ENCODE measurements at places on chromosomes 4 and X.

DNA sequence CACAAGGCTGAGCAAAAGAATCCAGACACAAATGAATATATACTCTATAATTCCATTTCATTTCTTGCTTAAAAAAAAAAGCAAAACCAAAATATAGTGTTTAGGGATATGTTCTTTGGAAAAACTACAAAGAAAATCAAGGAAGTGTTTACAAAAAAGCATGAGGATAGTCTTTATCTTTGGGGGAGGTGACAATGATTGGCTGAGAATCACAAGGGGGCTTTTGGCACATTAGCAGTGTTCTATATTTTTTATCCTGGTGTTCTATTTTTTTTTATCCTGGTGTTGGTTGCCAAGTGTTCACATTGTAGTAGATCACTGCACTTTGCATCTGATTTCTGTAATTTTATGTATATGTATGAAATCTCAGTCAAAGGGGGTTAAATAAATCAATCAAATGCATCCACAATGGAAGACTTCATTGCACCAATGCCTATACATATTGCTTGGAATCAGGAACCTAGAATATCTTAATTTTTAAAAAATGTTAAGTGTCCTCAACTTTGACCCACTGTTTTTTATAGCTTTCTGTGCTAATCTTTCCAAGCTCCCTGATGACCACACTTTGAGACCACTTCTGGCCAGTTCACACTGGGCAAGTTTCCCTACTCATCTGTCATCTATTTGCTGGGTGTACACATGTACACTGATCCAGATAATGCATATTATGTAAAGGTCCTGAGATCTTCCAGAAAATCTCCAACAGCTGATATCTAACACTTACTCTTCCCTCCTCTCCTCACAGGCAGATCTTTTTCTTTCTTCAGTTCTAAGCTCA is 3.7 kb downstream of the TBC1D9 start:
- DNase-seq = no peak

DNA sequence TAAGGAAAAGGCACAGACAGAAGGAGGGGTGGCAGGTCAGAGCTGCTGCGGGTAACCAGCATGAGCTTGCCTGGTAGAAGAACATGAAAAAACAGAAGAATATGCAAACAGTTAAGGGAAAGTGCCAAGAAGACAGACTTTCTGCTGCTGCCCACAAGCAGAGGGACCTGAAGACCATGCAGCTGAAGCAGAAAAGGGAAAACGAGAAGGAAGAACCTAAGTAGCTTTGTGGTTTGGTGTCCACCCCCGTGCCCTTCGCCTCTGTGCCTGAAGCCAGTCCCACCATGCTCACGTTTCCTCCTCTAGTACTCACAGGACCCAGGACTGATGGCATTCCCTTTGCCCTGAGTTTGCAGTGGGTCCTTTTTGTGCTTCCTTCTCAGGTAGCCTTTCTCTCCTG is 62.8 kb downstream of the UBA6 start:
- DNase-seq = no peak

DNA sequence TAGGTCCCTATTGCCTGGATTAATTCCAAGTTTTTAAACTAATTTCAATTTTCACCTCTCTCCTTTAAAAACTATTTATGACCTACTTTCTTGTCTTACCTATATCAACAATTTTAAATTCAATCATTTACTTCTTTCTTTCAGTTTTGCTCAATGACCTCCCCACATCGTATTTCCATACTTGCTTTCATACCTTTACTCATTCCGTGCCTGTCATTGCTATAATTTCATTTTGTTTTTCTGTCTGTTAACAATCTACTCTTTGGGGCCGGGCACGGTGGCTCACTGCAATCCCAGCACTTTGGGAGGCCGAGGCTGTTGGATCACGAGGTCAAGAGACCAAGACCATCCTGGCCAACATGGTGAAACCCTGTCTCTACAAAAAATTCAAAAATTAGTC is 781.1 kb downstream of the FSTL5 start:
- no peak for DNase-seq

- DNase-seq = no peak
Measured at GRCh38 chr4:173912384-173912783, 371.1 kb downstream of the FBXO8 start.

DNA sequence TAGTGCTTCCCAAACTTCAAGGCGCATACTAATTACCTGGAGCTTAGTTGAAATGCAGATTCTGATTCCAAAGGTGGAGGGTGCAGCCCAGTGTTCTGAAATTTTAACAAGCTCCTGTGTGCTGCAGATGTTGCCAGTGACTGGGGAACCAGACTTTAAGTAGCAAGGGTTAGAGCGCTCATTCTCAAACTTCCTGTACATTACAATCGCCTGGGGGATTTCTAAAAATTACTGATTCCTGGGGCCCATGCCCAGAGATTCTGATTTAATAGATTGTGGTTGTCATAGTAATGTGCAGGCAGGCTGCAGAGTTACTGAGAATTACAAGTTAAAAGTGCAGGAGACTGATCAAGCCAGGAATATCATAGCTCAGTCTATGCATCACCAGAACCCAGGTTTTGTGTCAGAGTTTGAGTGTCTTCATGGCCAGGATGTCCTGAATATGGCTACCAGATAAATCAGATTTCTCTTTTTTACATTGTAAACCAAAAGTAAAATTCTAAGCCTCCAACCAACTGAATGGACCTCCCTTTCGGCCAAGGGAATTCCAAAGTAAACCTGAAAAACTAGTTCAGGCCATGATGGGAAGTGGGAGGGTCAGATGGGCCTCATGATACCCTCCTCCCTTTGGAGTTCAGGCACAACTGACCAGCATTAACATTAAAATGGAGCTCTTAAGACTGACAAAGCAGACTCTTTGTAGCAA is 121.6 kb downstream of the ATXN3L start:
- DNase-seq = no peak

GRCh38 chrX:116757491-116757890 is 294.7 kb upstream of the CT83 start:
- no peak for DNase-seq

All from stimulated activated CD4-positive, alpha-beta T cell treated with anti-CD3 and anti-CD28 coated beads, Interleukin-15, amount 100 ng/mL, for 24 hours (primary cell).